ENCODE measurements at places on chromosomes 4 and X.

- H3K4me3 ChIP-seq = no peak overlapping the region
- peaks cover 8% of the 10 kb centered on the region for H3K4me1 ChIP-seq
- H3K27ac ChIP-seq = no peak overlapping the region
- H3K36me3 ChIP-seq = no peaks in the 10 kb centered on the region
- H3K27me3 ChIP-seq = no peaks in the 10 kb centered on the region
Observed at GRCh38 chr4:115515772-115516171, 402.4 kb upstream of the NDST4 start.

DNA sequence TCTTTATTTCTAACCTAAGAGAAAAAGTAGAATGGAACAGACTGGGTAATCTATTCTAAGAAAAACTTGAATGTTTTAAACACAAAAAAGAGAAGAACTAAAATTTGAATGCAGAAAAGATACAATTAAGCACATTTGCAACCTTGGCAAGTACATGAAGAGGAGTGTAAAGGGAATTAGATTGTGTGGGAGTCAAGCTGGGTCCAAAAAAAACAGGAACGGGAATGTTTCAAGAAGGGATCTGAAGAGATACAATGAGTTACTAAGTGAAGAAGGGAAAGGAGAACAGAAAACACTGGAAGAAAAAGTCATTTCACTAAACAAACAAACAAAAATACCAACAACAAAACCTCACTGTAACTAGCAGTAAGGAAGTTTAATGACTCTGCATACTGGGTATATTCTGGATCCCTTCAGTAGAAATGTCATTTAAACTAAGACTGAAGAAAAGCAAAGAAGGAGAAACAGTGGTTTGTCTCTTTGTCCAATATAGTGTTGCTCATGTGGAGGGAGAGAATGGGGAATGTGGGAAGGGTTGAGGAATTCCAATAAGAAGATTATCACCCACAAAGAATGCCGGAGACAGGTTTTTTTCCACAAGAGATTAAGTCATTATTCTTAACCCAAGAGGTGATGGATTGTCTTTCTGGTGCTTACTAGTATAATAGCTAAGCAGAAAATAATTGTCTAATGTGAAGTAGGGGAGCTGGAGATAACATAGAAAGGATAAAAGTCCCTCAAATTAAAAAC, 50.4 kb upstream of the PTPN13 start:
- no peak overlapping the region for H3K27ac ChIP-seq
- H3K36me3 ChIP-seq = peaks cover 10% of the 10 kb centered on the region
- DNase-seq = no peak
- no peak overlapping the region for H3K4me3 ChIP-seq
- peaks cover 21% of the 10 kb centered on the region for H3K27me3 ChIP-seq

- peaks cover 5% of the 10 kb centered on the region for H3K4me1 ChIP-seq
- H3K4me3 ChIP-seq = no peak overlapping the region
- no peak overlapping the region for H3K27ac ChIP-seq
Observed at GRCh38 chr4:121953860-121954259, 2.0 kb upstream of the TRPC3 start.

DNA sequence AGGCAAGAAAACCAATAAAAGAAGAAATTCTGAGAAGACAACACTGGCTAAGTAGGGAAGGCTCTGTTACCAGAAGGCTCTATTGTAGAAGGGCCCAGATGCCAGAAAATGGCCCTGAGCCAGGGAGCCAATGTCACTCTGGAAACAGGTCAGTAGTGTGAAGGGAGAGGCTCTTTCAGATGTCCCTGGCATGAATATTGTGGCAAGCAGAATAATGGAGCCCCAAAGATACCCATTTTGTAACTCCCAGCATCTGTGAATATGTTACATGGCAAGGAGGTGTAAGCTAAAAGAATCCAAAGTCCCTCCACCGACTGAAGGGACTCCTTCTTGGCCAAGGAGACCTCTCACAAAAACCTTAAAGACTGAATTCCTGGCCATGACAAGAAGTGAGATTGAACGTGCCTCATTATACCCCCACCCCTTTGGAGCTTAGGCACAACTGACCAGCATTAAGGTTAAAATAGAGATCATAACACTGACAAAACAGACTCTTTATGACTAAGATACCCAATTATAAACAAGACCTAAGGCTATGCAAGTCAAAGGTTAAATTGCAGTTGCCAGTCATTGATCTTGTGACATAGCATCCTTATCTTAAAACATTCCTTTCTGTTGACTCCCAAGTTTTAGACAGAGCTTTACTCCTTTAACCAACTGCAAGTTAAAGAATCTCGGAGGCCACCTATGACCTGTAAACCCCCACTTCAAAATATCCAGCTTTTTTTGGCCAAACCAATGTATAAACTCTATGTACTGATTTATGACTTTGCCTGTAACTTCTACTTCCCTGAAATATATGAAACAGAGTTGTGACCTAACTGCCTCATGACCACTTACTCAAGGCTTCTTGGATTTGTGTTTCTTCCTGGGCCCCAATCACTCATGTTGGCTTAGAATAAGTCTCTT, 42.2 kb upstream of the SMIM10 start:
- no peak overlapping the region for H3K4me3 ChIP-seq
- H3K27me3 ChIP-seq = no peaks in the 10 kb centered on the region
- no peaks in the 10 kb centered on the region for H3K36me3 ChIP-seq
- DNase-seq = no peak
- H3K27ac ChIP-seq = peak overlapping the region; percentile 87

- no peak for DNase-seq
- H3K27me3 ChIP-seq = no peaks in the 10 kb centered on the region
- H3K36me3 ChIP-seq = no peaks in the 10 kb centered on the region
- no peak overlapping the region for H3K27ac ChIP-seq
- H3K4me1 ChIP-seq = no peaks in the 10 kb centered on the region
Observed at GRCh38 chrX:8067754-8068462, 103.2 kb downstream of the VCX2 start.

DNA sequence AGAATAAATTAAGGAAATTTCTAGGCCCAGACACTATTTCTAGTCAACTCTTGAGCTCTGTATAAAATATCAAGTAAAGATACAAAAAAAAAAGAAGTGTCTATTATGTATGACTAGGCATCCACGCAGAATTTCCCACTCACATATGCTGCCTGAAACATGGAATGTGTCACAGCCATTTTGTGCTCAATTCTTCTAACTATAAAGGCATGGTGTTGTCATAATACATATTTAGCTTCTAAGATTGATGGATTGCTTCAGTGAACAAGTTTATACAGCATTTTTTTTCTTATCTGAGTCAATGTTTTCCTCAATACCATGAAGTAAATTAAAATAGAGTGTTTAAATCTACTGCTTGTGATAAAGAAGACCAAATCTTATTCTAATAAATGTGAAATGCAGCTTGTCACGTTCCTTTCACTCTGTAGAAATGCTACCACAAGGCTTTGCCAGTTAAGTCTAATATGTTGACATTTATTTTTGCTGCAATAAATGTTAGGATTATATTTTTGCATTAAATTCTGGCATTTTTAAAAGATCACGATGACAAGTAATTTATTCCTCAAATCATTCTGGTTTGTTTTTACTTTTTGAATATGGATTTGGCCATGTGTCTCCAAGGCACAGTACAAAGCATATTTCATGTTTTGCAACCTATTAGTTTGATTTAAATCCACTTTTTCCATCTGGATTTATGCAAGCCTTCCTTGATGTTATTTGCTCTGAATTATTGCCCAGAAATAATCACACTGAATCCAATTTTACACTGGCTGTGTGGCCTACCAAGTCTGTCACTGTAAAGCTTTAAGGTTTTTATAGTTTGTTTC, 1829.0 kb upstream of the PCDH7 start:
- H3K36me3 ChIP-seq = no peaks in the 10 kb centered on the region
- no peak overlapping the region for H3K4me3 ChIP-seq
- no peaks in the 10 kb centered on the region for H3K4me1 ChIP-seq
- DNase-seq = no peak

DNA sequence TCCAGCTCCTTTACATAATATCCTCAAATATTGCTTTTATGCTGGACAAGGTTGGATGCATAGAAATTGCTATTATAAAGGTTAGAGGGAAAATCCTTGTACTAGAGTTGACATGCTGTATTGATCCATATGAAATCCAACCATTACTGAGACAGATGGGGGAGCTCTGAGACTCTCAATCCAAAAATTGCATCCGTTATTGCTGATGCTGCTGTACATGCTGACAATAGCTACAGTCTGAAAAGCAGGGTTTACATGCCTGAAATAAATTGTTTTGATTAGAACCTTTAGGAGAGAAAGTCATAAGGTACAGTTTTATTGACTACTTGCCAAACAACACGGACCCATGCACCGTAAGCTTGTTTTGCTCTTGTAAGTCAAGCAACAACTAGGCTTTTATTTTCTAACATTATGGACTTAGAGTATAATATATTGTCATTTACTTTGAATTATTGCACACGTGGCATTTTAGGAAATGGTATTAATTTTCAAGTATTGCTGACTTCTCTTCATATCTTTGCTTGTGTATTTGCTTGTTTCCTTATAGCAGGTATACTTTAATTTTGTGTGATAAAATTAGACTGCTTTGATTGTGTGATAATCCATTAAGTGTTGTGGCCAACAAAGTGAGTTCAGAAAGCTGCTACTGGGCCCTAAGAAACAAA, 1365.2 kb downstream of the STIM2 start:
- H3K36me3 ChIP-seq = no peaks in the 10 kb centered on the region
- no peak overlapping the region for H3K27ac ChIP-seq
- no peak overlapping the region for H3K4me3 ChIP-seq

GRCh38 chr4:181345931-181346330, 897.3 kb upstream of the TENM3 start:
- peaks cover 1% of the 10 kb centered on the region for H3K4me1 ChIP-seq
- no peak for DNase-seq
- H3K27me3 ChIP-seq = peaks cover 8% of the 10 kb centered on the region
- no peaks in the 10 kb centered on the region for H3K36me3 ChIP-seq

- H3K27me3 ChIP-seq = no peaks in the 10 kb centered on the region
- DNase-seq = no peak
- H3K4me1 ChIP-seq = peaks cover 19% of the 10 kb centered on the region
- no peak overlapping the region for H3K4me3 ChIP-seq
- peak overlapping the region; percentile 38 for H3K27ac ChIP-seq
Observed at GRCh38 chrX:109822861-109823260, 89.8 kb upstream of the ACSL4 start.

- H3K4me3 ChIP-seq = no peak overlapping the region
- DNase-seq = no peak
- no peaks in the 10 kb centered on the region for H3K27me3 ChIP-seq
- H3K4me1 ChIP-seq = peaks cover 8% of the 10 kb centered on the region
- H3K27ac ChIP-seq = no peak overlapping the region
Observed at GRCh38 chr4:123564758-123565346, 168.3 kb downstream of the SPRY1 start.

GRCh38 chrX:48523682-48524081, 2.1 kb downstream of the EBP start:
- peak overlapping the region; percentile 45 for H3K4me3 ChIP-seq
- H3K27me3 ChIP-seq = no peaks in the 10 kb centered on the region
- peaks cover 8% of the 10 kb centered on the region for H3K4me1 ChIP-seq
- H3K36me3 ChIP-seq = peaks cover 7% of the 10 kb centered on the region
- peak overlapping the region; percentile 49 for H3K27ac ChIP-seq

DNA sequence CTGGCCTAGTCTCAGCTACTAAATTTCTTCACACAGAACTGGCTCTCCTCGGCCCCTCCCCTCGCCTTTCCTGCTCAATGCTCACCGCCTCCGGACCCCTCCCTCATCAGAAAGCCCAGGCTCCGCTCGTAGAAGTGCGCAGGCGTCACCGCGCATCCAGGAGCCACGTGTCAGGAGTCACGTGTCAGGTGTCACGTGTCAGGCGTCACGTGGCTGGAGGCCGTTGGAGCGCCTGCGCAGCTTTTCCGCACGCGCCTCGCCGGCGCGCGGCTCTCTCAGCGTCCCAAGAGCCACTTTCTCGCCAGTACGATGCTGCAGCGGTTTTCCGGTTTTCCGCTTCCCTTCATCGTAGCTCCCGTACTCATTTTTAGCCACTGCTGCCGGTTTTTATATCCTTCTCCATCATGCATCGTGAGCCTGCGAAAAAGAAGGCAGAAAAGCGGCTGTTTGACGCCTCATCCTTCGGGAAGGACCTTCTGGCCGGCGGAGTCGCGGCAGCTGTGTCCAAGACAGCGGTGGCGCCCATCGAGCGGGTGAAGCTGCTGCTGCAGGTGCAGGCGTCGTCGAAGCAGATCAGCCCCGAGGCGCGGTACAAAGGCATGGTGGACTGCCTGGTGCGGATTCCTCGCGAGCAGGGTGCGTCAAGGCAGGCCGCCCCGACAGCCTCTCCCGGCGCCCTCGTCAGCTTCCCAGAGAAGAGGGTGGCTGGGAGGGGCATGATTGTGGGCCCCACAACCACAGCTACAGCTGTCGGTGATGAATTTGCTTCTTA, at the start of gene SLC25A31:
Gene SLC25A31 (plus strand): TSS at position 259 of the 772 bp plus-strand sequence. CDS start 146 bp downstream, at position 405.
- H3K4me3 ChIP-seq = no peak within 1 kb of the TSS
- no peak for DNase-seq
- H3K27ac ChIP-seq = no peak within 1 kb of the TSS
- H3K27me3 ChIP-seq = no peaks in the 10 kb centered on the region
- no peaks in the 10 kb centered on the region for H3K4me1 ChIP-seq

GRCh38 chr4:14095831-14096230, 468.3 kb upstream of the BOD1L1 start:
- no peaks in the 10 kb centered on the region for H3K36me3 ChIP-seq
- no peak overlapping the region for H3K4me3 ChIP-seq

GRCh38 chr4:114479595-114479994, 119.0 kb upstream of the UGT8 start:
- peaks cover 7% of the 10 kb centered on the region for H3K36me3 ChIP-seq
- no peak for DNase-seq
- no peaks in the 10 kb centered on the region for H3K27me3 ChIP-seq
